ENCODE measurements at places on chromosomes 4 and X.

- no peak for DNase-seq
Observed at GRCh38 chr4:115515366-115515765, 401.9 kb upstream of the NDST4 start.

DNA sequence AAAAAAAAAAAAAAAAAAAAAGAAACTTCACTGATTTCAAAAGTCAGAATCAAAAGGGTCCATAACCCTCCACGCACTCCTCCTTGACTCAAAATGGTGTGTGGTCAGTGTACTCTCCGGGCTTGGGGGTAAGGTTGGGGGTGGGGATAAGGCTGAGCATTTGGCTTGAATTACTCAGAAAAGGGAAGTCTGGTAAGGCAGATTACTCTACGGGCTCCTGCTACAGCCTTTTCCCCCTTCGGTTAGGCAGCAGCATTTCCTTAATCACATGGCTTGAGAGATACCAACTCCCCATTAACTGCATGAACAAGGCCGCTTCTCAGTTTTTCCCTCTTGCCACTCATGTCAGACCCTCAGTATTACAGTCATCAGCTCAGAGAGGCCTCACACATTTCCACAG is 135.4 kb upstream of the DUSP21 start:
- no peak for DNase-seq

DNA sequence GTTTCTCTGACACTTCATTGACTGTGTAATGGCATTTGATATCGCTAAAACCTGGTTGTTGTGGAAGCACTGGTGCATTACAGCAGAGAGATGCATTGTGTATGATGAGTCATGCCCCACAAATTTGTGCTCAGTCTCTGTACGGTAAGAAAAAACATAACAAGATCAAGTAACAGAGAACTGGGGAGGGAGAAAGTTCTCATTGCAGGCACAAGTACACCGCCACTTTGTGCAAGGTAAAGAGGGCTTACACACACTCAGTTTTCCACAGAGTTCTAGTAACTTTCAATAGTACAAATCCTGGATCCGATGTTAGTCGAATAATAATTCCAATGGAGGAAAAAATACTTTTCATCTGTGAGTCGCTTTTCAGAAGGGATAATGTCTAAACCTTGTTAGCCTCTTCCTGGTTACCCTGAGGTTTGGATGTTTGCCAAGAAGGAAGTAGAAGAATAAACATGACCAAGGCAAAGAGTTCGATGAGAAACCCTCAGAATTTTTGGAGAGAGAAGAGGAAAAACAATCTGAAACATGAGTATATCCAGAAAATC is 512.5 kb upstream of the SLIT2 start:
- no peak for DNase-seq

- DNase-seq = no peak
Observed at GRCh38 chr4:17400686-17401085, 111.2 kb downstream of the QDPR start.

DNA sequence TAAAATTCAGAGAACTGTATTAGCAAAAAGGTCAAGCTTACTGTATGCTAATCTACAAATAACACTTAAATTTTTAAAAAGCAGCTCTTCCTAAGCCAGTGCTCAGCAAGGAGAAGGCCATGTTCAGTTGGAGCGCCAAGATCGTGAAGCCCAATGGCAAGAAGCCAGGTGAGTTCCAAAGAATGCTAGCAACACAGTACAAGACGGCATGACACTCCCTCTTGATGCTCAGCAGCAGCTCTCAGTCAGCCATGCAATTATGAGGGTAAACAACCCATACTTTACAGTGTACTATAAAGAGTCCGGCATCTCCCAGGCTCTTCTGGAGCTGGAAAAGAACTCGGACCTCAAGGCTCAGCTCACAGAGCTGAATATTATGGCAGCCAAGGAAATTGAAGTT is 34.9 kb downstream of the STX18 start:
- no peak for DNase-seq

- DNase-seq = no peak
Observed at GRCh38 chr4:153362184-153362583, 17.7 kb downstream of the MND1 start.

DNA sequence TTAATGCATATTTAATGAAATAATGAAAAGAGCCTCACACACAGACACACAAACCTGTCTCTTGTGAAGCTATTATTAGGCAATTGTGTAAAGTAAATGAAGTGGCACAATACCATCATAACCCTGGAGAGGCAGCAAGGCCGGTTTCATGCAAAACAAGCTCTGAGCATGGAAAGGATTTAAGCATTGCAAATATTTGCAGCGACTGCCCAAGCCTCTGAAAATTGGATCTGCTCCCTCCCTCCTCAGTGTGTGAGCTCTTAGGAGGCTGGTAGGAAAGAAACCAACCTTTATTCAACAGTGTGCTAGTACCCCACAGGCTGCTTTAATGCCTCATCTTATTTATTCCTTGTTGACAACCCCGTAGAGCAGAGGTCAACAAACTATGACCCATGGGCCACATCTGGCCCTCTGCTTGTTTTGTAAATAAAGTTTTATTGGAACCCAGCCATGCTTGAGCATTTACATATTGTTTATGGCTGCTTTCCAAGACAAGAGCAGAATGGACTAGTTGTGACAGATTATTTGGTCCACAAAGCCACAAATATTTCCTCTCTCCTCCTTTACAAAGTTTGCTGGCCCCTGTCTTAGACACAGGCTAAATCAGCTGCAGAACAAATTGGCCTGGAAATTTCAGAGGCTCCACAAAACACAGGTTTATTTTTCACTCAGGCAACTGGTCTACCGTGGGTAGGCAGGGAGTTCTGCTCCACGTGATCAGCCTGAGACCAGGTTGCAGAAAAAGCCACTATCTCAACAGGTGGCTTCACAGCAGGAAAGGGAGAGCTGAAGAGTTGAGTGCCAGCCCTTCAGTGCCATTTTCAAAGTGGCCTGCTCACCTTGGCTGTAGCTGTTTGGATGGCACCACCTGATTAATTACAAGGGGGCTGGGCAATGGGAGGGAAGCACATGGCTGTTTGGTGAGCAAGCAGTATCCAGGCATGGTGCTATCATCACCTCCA is 16.8 kb downstream of the RS1 start:
- DNase-seq = peak; percentile 19

DNA sequence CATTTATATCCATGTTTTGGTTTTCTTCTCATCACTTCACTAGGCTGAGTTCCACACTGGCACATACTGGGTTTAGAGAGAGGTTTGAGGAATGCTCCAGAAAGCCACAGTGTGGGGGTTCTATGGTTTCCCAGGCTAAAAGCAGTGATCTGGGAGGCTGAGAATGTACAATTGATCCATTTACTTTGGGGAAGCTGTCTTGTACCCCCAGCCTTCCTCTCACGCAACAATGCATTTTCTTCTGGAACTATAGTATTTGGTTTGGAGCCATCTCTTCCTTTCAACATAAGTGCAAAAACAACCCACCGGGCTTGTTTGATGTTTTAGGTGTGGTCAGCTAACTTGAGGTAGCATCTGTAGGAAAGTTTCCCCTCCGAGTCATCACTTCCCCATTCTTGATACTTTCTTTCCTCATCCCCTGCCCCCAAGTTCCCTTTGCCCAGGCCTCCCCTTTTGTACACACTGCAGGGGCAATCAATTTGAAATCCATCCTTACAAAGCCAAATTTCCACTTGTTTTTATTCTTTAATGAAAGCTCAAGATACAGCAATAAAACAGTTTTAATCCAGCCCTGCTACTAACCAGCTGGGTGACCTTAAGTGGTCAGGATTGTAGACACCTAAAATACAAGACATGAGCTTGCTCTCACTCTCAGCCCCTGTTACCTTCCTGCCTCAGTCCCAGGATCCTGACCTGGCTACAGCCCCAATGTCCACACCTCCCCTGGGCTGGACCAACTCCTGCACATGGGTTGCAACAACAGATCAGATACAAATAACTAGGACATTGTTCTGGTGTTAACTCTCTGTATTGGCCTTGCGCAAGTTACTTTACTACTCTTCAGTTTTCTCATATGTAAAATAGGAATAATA is 109.2 kb downstream of the FHDC1 start:
- no peak for DNase-seq

DNA sequence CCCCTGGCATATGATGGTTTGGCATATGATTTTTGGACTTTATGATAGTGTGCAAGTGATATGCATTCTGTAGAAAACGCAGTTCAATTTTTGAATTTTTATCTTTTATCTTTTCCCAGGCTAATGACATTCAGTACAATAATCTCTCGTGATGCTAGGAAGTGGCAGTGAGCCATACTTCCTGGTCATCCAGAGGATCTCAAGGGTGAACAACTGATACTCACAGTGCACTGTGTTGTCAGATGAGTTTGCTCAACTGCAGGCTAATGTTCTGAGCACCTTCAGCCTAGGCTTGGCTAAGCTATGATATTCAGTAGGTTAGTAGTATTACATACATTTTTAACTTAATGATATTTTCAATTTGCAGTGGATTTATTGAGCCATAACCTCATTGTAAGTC is 405.3 kb downstream of the PCDH7 start:
- no peak for DNase-seq

GRCh38 chr4:42454755-42455420 is 57.6 kb downstream of the SHISA3 start:
- no peak for DNase-seq

DNA sequence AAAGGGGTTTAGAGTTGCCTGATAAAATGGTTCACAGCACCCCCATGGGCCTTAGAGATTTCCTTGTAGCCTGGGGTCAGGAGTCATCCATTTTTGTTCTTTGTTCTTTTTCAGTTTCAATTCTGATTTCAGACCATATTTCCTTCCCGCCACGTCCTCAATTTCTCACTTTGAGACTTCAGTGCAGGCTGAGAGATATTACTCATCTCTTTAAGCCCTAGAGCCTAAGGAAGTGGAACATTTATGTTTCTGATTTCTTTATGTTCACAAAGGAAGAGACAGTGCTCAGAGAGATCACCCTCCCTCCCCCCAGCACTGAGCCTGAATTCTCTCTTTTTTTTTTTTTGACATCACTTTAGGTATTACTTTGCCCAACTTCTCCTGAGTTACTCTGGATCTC is 56.3 kb downstream of the MSN start:
- DNase-seq = no peak

GRCh38 chr4:164748375-164748774 is 5.6 kb upstream of the SMIM31 start:
- DNase-seq = no peak

GRCh38 chr4:24471486-24472160 is 112.7 kb downstream of the DHX15 start:
- DNase-seq = peak; percentile 55

DNA sequence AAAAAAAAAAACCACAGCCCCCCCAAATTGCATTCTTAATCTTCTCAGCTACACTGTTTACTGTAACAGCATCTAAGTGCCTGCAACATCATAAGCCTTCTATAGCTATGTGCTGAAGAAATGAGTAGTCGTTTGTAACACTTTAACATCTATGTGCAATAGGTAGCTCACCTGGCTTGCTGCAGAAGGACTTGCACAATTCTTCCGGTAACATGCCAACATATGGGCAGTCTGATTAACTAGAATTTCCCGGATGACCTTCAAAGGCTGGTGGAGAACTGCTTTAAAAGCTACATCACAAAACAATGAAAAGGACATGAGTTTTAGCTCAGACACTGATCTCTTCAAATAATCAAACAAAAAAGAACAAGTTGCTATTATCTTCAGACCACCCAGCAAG is 52.9 kb downstream of the METTL14 start:
- DNase-seq = no peak

GRCh38 chrX:9899640-9900111 is 67.5 kb upstream of the CLDN34 start:
- peak; percentile 49 for DNase-seq

DNA sequence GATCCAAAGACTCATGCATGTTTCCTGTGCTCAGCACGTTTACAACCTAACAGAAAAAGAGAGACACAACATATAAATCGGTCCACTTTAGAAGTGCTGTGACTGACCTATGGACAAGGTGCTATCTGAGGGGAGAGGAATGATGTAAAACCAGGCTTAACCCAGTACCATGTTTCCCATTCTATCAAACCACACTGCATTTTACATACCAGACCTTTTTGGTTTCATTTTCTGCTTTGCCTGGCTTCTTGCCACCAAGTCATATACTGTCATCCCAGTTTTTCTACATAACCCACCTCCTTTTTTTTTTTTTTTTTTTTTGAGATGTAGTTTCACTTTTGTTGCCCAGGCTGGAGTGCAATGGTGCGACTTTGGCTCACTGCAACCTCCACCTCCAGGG is 82.2 kb downstream of the KLF8 start:
- no peak for DNase-seq

- no peak for DNase-seq
Observed at GRCh38 chr4:38686682-38687081, 22.7 kb downstream of the KLF3 start.

GRCh38 chr4:168057412-168057811 is 34.9 kb upstream of the ANXA10 start:
- no peak for DNase-seq

DNA sequence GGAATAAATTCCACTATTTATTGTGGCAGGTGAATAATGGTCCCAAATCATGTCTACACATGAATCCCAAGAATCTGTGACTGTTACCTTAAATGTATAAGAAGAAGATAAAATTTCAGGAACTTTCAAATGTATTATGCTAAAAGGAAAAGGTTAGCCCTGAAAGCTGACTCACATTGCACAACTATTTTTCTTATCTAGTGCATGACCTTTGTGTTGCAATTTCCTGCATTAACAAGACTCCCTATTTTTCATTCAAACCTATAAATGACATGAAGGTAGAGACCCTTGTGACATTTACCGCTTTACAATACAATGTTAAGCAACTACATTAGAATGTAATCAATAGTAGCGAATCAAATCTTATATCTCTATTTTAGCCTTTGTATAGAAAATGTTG is 36.7 kb downstream of the UBQLN2 start:
- DNase-seq = no peak

DNA sequence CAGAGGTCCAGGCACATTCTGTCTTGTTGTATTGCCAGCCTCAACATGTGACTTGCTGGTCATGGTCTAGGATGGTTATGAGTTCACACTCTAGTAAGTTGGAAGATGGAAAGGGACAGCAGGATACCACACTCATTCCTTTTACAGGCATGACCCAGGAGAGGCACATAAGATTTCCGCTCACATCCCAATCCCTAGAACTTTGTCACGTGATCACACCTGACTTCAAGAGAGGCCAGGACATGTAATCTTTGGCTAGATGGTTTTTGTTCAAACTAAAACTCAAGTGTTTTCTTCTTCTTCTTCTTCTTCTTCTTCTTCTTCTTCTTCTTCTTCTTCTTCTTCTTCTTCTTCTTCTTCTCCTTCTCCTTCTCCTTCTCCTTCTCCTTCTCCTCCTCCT is 53.4 kb upstream of the ARX start:
- no peak for DNase-seq

- DNase-seq = no peak
Observed at GRCh38 chr4:67658302-67658701, 42.7 kb downstream of the UBA6 start.

- DNase-seq = no peak
Observed at GRCh38 chr4:40316333-40316781, 18.8 kb upstream of the CHRNA9 start.

- DNase-seq = no peak
Observed at GRCh38 chr4:42596918-42597317, 60.0 kb downstream of the ATP8A1 start.
